Breast epithelium (tissue), 4 donors: ENCODE measurements at places on chromosomes 5 and 9.

DNA sequence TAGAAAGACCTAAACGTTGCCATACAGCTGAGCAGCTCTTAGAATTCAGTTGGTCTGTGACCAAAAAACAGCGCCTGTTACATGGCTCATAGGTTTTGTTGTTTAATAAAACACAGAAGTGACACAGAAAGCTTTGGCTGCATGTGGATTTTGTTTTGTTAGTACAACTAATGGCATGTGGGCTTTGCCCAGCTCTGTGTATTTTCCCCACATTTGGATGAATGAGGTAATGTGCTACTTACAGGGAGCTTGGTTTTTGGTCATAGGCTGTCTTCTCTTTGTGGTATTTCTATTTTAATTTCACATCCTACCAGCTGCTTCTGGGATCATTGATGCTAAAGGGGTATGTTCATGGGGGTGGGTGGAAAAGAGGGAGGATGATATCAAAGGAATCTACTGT is 37.0 kb upstream of the POU4F3 start:
- DNase-seq, result no peak

DNA sequence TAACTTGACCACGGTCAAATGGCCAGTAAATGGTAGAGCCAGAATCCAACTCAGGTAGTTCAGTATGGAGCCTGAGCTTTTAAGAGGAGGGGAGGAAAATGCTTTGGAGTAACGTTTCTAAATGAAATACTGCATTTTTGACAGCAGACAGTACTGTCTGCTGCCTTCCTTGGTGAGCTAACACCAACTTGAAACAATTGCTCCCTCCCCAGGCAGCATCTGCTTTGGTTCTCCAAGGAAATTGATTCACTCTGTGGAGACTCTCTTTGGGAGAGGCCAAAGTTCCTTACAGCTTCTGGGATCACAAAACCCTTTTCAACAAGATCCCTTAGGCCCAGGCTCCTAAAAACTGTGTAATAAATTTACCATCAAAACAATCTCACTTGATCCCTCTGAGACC is 75.2 kb upstream of the SSBP2 start:
- no peak for DNase-seq

GRCh38 chr9:134440636-134441226 is 114.5 kb downstream of the RXRA start:
- no peak for DNase-seq

- no peak for DNase-seq
Observed at GRCh38 chr5:1325870-1326531, 18.9 kb downstream of the CLPTM1L start.

GRCh38 chr5:76670508-76670907 is 45.4 kb upstream of the F2R start:
- no peak for DNase-seq
